ENCODE measurements at places on chromosomes 2 and 18.
A peak's percentile ranks its signal among the peaks of the same experiment; 100 is the strongest.

- no peak for DNase-seq
Measured at GRCh38 chr18:54822872-54823845, 5.1 kb upstream of the RAB27B start.

GRCh38 chr2:226905718-226906117, 69.9 kb downstream of the RHBDD1 start:
- no peak for DNase-seq

- no peak for DNase-seq
Measured at GRCh38 chr2:149741646-149742045, 154.1 kb upstream of the MMADHC start.

DNA sequence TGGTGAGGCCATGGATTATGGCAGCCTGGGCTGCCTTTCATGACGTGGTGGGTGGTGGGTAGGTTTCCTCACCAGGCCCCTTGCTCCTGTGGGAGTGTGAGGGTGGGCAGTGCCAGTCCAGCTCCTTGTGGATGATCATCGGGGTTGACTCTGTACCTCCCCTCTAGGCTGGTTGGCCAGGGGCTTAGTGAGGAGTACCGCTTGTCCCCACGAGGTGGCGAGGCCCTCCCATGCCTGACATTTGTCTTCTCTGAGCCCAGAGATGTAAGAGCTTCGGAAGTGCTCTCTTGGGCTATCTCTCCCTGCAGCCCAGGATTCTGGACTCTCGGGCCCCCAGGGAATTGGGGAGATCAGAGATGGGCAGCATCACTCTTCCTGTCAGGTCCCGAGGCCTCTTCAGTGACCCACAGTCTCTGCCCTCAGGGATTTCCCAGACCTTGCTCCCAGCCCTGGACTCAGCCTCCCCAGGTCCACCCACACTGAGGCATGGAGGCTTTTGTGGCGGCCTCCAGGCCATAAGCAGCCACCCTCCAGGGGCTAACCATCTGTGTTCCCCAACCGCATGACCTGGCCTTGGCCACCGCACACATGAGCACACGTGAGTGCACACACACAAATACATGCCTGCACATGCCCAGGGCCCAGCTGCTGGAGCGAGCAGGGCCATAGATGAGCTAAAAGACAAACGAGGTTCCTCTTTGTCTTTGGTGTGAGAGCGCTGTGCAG, 6.5 kb downstream of the SPR start:
- no peak for DNase-seq

DNA sequence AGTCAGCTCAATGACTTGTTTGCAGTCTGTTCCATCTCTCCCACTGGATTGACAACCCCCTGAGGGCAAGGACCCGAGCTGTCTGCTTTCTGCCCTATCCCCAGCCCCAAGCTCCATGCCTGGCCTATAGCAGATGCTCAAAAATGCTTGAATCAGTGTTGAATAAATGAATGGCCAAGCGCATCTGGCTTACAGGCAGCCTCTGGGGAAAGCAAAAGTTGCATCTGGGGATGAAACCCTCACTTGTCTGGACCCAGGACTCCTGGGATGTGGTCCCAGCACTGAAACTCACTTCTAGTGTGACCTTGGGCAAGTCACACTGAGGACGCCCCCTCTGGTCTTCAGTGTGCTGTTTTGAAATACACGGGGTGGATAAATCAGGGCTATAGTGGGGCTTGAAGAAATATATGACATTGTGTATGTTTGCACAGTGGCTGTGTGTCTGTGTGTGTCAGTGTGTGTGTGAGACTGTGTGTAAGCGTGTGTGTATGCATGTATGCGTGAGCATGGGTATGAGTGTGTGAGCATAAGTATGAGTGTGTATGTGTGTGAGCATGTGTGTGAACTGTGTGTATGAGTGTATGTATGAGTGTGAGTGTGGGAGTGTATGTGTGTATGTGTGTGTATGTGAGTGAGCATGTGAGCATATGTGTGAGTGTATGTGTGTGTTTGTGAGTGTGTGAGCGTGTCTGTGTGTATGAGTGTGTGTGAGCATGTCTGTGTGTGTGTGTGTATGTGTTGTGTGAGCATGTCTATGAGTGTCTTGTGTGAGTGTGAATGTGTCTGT, 27.8 kb upstream of the TNS1 start:
- DNase-seq: no peak

DNA sequence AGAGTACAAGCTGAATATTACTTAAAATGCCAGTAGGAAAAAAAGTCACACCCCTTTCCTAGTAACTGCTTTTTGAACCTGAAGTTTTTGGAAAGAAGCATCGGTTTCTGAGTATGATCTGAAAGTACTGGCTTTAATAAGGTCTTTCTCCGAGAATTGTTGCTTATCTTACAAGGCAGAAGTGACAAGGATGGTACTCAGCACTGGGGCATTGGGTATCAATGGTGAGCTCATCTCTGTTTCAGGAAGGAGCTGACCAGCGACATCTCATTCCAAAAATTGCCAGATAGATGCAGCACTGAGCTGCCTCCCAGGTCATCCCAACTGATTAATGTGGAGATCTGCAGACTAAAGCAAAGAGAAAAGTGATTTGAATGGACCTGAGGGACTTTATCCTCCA, 85.4 kb downstream of the FMNL2 start:
- no peak for DNase-seq

- DNase-seq: no peak
Measured at GRCh38 chr2:67215214-67216055, 181.7 kb upstream of the ETAA1 start.

GRCh38 chr2:223604231-223604630, 2.1 kb upstream of the SCG2 start:
- no peak for DNase-seq

GRCh38 chr2:8534729-8535468, 147.0 kb upstream of the ID2 start:
- no peak for DNase-seq

- no peak for DNase-seq
Measured at GRCh38 chr18:12282442-12283039, 25.5 kb upstream of the TUBB6 start.

GRCh38 chr2:236793023-236794011, 223.7 kb downstream of the ACKR3 start:
- no peak for DNase-seq

DNA sequence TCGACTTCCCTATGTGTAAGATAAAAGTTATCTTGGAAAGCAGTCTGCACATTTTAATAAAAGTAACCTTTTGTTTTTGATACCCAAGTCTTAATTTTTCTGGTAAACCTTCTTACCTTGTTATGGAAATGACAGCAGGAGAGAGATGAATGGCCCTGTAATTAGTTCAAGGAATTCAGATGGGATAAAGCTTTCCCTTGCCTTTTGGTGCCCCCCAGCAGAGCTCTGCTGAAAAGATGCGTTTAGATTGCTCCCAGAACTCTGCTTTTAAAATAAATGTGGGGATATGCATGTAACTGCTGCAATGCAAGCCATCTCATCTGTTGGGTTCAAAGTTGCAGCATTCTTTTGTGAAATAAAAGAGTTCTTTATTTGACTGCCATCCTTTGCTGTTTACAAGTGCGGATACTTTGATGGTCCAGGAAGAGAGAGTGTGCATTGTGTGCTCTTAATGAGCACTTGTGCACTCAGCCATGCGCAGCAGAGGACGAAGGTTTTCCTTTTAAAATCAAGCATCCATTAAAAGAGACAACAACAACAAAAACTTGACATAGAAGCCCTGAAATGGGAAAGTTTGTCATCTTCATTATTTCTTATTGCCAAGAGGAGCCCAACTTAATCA, 176.7 kb upstream of the ST6GAL2 start:
- DNase-seq: no peak

- no peak for DNase-seq
Measured at GRCh38 chr2:23601301-23601965, 216.5 kb downstream of the KLHL29 start.

DNA sequence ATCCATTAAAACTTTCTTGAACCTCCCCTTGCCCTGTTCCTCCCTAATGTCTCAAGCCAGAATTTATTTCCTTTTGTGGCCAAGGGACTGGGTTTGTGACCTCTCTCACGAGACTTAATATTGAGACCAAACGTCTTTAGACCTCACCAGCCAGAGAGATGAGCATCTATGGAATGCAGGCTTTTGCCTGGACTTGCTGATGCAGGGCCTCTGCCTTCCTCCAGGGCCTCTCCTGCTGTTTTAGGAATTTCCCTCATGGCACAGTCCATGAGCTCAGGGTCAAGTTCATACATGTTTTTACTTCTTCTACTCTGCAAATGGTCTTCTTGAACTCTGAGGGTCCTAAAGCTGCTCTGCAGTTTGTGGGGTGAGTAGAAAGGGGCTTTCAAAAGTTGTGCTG, 22.3 kb downstream of the IL1B start:
- no peak for DNase-seq

DNA sequence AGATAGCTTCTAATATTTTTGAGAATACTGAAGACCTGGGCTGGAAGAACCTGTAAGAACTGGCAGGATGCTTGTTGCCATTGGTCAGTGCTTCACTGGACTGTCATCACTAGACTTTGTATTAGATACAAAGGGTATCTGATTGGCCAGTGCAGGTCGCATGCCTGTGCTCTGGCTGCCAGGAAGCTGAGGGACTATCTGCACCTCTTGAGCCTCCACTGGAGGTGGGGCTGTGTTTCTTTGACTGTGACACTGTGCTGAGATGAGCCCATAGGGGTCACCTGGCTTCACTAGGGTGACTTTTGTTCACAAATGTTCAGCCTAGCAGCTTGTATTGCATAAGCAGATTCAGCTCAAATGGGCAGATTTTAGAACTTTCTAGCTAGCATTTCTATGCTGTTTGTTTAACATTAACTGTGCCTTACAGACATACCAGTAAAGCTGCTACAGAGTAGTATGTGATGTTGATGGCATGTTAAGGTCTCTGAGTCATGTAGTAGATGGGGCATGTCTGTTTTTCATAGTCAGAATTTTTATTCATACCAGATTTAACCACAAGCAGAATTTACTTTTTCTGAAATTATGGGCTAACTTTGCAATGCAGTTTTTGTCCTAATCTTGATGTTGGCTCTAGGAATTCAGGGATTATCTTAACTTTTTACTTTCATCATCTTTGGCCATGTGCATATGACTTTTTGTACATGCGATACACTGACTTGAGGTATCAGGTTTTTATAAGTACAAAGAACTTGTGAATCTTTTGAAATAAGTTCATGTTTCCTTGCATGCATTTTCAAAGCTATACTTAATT, 56.1 kb downstream of the RHBDD1 start:
- DNase-seq: no peak

- DNase-seq: no peak
Measured at GRCh38 chr2:12637754-12638153, 79.0 kb upstream of the TRIB2 start.

DNA sequence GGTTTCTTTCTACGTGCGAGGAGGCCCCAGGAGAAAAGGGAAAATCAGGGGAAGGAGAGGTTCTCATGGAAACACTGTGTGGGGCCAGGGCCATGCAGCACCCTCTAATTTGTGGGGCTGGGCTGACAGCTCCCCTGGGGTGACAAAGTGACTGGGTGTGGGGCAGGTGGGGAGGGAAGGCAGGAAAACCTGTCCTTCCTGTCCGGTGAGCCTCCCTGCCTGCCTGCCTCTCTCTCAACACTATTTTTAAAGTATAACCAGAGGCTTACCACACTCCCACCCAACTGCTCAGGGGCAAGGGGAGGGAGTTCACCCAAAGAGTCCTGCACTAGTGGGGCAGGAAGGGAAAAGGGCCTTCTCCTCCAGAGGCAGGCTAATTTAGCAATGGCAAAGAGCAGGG, 10.5 kb upstream of the EPAS1 start:
- no peak for DNase-seq

- DNase-seq: no peak
Measured at GRCh38 chr2:30675758-30676157, 131.5 kb downstream of the CAPN13 start.

GRCh38 chr2:240214790-240215675, 74.6 kb upstream of the OTOS start:
- DNase-seq: no peak

DNA sequence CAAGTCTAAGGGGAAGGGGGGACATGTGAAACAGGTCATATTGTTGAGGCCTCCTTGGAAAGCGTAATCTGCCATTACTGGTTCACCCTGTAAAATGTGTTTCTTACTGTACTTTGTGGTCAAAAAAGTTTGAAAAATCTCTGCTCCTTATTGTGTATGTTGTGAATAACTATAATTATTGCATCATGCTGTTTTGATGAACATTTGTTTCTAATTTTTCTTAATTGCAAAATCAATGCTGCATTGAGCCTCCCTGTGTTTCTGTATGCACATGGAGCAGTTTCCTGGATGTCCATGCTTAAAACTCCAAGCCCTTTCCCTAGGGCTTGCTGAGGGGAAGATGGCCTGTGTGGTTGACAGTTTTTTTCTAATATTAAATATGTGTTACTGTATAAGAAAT, 158.6 kb downstream of the RNF144A start:
- DNase-seq: no peak

- no peak for DNase-seq
Measured at GRCh38 chr18:31429623-31430022, 17.9 kb upstream of the DSG3 start.

GRCh38 chr2:96449174-96449573, 56.0 kb downstream of the NEURL3 start:
- DNase-seq: no peak

GRCh38 chr2:218648088-218648786, 11.2 kb downstream of the ZNF142 start:
- DNase-seq: peak; percentile 24

GRCh38 chr2:106789185-106789584, 96.8 kb downstream of the ST6GAL2 start:
- no peak for DNase-seq

DNA sequence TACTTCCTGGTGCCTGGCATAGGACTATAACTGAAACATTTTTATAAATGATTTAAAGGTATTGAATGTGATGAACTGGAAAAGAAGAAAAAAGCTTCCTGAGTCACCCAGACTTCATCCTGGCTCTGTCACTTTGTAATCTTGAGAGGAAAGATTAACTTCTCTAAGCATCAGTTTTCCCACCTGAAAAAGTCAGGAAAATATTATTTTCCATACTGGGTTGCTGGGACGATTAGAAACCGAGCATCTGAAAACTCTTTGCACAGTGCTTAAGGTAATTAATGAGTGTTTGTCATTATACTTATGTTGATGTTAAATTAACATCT, 71.8 kb downstream of the FMNL2 start:
- no peak for DNase-seq

GRCh38 chr18:45951016-45951714, 16.0 kb downstream of the EPG5 start:
- DNase-seq: no peak

GRCh38 chr2:95039978-95040377, 14.5 kb downstream of the MAL start:
- no peak for DNase-seq

GRCh38 chr2:43178055-43178598, 48.3 kb downstream of the ZFP36L2 start:
- DNase-seq: no peak

- DNase-seq: no peak
Measured at GRCh38 chr2:125397535-125398251, 1258.3 kb upstream of the GYPC start.

Measured in stimulated activated naive CD4-positive, alpha-beta T cell treated with Interleukin-2 at 50 U/mL for 16 hours (primary cell).